ENCODE measurements at places on chromosomes 2 and 18.

DNA sequence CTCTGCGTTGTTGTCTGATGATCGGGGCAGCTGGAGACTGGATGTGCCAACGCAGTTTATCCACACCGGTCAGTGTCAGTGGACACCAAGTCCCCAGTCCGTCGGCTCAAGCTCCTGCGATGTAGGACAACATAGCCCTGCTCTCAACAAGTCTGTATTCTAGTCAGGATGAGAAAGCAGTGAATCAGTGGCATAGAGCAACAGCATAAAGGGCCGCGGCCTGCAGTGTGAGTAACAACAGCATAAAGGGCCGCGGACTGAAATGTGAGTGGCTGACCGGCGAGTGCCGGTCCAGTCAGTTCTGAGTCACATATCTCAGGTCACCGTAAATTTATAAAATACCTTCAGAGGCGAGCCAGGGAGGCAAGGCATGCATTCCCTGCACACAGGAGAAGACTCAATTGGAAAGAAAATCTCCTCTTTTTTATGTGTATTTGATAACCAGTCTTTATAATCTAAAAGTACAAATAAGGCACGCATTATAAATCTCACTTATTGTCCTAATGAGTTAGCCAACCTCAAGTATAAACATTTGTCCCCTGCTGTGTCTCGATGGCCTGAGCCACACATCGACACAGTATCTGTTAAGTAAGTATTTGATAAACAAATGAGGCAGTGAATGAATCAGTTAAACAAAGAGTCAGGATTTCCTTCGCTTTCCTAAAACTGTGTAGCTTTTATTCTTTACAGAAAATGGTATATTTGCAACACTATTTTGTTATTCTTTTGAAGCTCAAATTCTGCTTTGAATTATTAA lies 33.8 kb upstream of the NFATC1 start:
- DNase-seq = no peak

- DNase-seq = no peak
Observed at GRCh38 chr2:171512014-171512413, 10.3 kb upstream of the CYBRD1 start.

- no peak for DNase-seq
Observed at GRCh38 chr2:73981081-73982001, 3.4 kb upstream of the TET3 start.

- DNase-seq = no peak
Observed at GRCh38 chr18:48051945-48052840, 121.7 kb upstream of the SMAD2 start.

GRCh38 chr2:181546086-181546485 lies 88.9 kb downstream of the ITGA4 start:
- DNase-seq = no peak

GRCh38 chr2:115294999-115295398 lies 852.6 kb downstream of the DPP10 start:
- DNase-seq = no peak

GRCh38 chr2:207624185-207625013 lies 795 bp downstream of the METTL21A start:
- peak; percentile 22 for DNase-seq

GRCh38 chr2:45026924-45027450 lies 17.7 kb upstream of the SIX2 start:
- no peak for DNase-seq

DNA sequence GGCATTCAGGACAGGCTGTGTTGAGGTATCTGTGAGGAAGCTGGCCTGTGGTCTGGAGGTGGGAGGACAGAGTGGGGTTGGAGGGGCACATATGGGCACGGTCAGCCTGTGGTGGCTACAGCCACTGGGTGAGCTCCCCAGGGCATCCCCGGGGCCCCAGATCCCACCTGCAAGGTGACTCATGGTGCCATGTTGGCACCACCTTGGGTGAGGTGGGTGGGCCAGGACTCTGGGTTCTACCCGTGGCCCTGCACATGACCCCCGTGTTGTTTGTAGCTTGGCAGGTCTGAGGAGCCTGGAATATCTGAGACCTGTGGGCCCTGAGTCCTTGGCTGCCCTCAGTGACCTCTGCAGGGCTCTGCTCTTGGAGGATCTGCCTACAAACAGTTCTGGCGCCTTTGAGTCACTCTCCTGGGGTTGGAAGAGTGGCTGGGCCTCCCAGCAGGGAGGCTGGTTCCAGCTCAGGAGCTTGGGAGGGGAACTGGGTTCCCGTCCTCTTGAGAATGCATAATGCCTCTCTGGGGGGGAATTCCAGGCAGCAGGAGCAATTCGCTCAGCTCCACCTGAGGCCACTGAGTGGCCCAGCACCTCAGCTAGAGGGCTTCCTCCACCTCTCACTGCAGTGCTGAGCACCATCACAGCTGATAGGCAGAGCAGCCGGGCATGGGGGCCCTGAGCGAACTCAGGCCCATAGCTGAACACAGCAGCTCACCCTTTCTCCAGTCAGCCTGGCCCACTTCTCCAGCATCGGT lies 105.1 kb downstream of the DYSF start:
- no peak for DNase-seq

DNA sequence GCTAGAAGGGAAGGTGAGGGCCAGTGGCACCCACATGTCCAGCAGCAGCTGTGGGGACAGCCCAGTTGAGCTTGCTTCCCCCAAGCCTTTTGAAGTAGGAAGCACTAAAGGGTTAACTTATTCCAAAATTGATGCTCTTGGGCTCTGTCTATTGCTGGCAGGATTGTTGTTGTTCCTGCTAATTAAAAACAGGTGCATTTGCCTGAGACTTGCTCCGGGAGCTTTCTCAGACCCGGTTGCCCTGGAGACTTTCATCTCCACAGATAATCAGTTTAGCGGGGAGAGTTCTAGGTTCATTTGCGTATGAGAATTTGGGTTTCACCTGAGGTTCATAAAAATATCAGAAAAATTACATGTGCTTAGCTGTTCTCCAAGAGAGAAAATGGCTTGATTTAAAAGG lies 277.3 kb downstream of the LRATD1 start:
- DNase-seq = no peak

DNA sequence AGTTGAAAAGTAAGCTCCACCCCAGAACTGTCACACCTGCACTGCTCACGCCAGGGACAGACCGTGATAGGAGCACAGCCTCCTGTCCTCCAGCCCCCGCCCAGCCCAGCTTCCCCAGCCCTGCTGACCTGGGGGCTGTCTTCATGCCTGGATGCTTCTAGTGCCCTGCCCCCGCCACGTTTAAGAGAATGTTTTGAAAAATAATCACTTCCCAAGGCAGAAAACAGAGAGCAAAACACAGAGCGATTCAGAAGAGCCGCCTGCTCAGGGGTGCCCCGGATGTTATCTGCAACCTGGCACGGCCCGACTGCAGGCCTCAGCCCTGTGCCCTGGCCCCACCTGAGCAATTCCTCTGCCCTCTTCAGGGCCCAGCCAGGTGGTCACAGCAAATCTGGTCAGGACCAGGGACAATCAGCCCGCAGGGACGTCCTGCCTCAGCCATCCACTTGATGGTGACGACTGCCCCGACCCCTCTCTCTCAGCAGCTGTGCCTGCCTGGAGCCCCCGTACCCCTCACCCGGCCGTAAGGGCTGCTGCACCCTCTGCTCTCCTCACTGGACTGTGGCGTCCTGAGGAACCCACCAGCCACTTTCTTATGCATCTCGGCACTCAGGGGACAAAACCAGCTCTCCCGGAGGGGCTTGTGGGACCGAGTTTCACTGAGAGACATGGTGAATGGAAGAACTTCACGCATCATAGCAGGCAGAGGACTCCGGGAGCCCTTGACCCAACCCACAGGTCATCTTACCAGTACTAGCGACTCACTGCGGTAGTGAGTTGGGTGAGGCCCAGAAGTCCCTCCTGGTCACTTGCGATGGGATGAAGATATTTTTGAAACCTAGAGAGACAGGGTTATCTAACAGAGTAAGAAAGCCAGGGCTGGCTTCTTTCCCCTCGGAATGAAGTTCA lies 30.2 kb downstream of the ADI1 start:
- no peak for DNase-seq

- no peak for DNase-seq
Observed at GRCh38 chr18:58866066-58866772, 1.5 kb downstream of the ZNF532 start.
